ENCODE measurements at places on chromosomes 1 and 21. TPM values are rescaled to one million over a fixed set of nuclear protein-coding genes. Genes with fewer than 3 reads are reported as not detected.

TAS1R3 gene
- total RNA-seq: 0.03 TPM

- DNase-seq: no peak
These were observed 17.6 kb downstream of the TRAF5 start for GRCh38 chr1:211344152-211344618.

- DNase-seq: no peak
These were observed 34.3 kb downstream of the ZYG11A start for GRCh38 chr1:52876843-52877242.

- DNase-seq: no peak
These were observed 40.9 kb downstream of the NEGR1 start for GRCh38 chr1:72241397-72241796.

GBP5 gene
- total RNA-seq: 10.4 TPM

CD84 gene
- total RNA-seq: not detected

- DNase-seq: no peak
These were observed 31.9 kb downstream of the KCNC4 start for GRCh38 chr1:110242062-110242461.

MIXL1 gene
- not detected for total RNA-seq

WNT2B gene
- total RNA-seq: 8.7 TPM

GRCh38 chr1:8712413-8713231, 104.8 kb downstream of the RERE start:
- DNase-seq: peak; percentile 95

DNA sequence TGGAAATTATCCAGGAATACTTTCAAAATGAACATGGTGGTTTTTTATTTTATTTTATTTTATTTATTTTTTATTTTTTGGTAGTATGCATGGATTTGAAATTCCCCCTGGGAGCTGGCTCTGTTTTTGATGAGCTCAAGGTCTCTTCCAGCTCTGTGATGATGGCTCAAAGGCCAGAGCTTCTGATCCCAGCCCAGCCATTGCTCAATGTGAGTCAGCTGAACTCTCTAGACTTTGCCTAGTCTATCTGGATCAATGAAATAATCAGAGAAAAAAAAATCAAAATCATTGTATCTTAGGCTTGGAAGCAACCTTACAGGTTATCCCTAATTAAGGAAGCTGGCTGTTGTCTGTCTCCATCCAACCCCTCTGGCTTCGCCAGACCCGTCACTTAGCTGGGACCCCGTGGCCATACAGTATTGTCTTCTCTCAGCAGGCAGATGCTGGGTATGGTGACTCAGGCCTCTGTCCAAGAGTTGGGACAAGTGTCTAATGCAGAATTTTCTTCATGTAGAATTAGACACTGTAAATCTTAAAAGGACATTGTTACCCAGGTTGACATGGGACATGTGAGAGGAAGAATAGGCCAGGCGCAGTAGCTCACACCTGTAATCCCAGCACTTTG, 90.2 kb upstream of the LPGAT1 start:
- no peak for DNase-seq

DNA sequence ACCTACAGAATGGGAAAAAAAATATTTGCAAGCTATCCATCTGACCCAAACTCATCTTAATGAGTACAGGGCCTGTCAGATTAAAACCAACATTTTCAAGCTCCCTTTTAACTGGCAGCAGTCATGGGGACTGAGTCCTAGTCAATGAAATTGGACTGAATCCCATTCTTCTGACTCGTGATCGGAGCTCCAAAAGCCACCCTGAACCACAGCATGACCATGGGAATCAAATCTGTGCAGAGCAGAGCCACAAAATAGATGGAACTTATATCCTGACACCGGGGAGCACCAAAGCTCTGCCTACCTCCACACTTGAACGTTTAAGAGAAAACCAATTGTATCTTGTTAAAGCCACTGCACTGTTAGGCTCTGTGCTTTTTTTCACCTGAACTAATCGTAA, 5.0 kb upstream of the RWDD3 start:
- DNase-seq: no peak

- DNase-seq: no peak
These were observed 35.1 kb downstream of the ARHGAP29 start for GRCh38 chr1:94202241-94202640.

- no peak for DNase-seq
These were observed 48.5 kb upstream of the OLIG2 start for GRCh38 chr21:32977216-32977615.

GJB5 gene
- total RNA-seq: not detected

DNA sequence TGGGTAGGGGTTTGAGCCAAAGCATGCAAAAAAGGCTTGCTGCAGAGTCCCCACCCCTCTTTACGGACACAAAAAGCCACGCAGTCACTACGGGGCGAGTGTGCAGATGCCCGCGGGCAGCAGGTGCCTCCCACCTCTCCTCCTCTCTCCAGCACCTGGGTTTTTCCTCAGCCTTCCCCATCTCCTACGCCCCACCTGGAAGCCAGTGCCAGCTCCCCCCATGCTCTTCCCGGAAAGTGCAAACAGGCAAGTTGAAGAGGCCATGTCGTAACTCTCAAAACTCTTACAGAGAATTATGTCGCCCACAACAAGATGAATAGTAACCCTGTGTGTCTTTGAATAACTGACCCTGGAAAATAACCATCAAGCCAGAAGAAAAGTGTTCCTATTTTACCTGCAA, 82.5 kb downstream of the PDE9A start:
- DNase-seq: no peak

GRCh38 chr1:61056573-61057439, 25.6 kb upstream of the NFIA start:
- peak; percentile 22 for DNase-seq

SH3D21 gene
- total RNA-seq: 1.5 TPM

DNA sequence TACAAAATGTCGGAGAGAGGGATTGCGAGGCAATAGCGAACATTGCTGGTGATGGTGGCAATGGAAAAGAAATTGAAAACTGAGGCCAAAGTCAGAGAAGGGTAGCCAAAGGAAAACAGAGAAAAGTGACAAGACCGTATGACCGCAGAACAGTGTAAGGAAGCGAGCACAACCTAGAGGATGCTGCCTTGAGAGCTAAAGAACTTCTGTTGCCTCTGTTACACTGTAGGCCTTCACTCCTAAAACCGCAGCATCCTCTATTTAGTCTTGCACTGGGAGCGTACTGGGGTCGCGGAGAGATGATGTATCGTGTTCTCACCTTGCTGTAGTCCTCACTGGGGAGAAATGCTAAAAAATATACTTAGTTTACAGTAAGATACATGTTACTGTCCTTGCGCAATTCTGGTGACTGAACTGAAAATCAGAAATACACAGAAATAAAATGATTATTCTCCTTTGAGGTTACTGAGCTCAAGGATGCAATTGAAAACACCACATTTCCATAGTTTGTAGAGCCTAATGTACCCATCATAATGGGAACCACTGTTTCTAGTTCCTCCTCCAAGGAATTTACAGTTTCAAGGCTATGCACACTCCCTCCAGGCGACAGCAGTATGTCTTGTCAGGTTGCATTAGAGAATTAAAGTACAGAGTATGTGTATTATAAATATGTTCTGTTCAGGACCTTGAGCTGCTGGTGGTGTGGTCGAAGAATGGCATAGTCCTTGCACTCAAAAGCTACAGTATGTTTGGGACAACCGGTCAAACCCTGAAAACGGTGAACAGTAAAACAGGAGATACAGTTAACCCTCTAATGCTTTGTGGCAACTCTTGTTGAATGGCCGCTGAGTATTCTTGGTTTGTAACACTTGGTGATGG, 1.3 kb downstream of the NEK7 start:
- no peak for DNase-seq

- DNase-seq: peak; percentile 18
These were observed 101.7 kb upstream of the BEND5 start for GRCh38 chr1:48878191-48878940.

FBXO42 gene
- total RNA-seq: 20.0 TPM

GRCh38 chr1:179742291-179742690, 800 bp upstream of the FAM163A start:
- no peak for DNase-seq
